ENCODE measurements at places on chromosomes 4 and X.

DNA sequence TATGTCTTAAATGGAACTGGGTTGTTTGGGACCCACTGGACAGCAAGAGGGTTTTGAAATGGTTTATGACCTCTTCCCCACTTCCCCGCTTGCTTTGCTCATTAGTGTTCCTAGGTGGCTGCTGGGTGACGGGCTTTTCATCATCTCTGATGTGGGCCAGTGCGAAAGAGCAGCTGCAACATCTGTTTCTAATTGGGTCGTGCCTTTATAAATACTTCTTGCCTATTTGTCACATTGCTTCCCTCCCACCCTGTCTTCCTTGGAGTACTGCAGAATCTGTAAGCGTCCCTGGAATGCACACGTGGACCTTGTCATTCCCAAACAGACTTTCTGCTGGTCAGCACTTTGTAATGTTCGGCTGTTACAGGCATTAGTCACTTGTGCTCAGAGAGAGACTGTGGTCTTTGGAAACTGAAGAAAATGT is 35.2 kb downstream of the SEPTIN11 start:
- no peak for DNase-seq

- DNase-seq = no peak
Observed at GRCh38 chr4:25687773-25688172, 32.1 kb downstream of the SLC34A2 start.

DNA sequence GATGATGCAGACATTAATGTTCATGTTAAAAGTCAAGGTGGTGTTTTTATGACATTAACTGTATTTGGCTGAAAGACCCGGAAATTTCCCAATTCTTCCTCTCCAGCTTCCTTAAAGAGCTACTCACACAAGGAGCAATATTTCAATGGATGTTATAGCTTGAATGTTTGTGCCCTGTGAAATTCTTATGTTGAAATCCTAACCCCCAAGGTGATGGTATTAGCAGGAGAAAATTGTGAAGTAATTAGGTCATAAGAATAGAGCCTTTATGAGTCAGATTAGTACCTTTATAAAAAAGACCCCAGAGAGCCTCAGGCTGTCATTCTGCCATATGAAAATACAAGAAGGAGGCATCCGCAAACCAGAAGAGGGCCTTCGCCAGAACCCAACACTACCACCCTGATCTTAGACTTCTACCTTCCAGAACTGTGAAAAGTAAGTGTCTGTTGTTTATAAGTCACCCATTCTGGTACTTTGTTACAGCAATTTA is 3.6 kb downstream of the TLR1 start:
- no peak for DNase-seq

- DNase-seq = no peak
Observed at GRCh38 chrX:100368167-100368566, 41.9 kb downstream of the PCDH19 start.

GRCh38 chrX:43717161-43717560 is 61.1 kb downstream of the MAOA start:
- DNase-seq = no peak

DNA sequence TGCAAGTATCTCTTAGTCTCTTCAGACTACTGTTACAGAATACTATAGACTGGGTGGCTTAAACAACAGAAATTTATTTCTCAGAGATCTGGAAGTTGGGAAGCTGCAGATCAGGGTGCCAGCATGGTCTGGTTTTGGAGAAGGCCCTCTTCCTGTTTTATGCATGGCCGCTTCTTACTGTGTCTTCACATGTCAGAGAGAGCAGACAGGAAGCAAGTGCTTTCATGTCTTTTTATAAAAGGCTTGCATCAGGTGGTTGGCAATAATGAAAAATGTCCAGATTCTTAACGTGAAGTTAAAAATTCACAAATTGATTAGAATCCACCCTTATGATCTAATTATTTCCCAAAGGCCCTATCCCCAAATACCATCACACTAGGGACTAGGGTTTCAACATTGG is 284.9 kb downstream of the RPA4 start:
- DNase-seq = no peak

DNA sequence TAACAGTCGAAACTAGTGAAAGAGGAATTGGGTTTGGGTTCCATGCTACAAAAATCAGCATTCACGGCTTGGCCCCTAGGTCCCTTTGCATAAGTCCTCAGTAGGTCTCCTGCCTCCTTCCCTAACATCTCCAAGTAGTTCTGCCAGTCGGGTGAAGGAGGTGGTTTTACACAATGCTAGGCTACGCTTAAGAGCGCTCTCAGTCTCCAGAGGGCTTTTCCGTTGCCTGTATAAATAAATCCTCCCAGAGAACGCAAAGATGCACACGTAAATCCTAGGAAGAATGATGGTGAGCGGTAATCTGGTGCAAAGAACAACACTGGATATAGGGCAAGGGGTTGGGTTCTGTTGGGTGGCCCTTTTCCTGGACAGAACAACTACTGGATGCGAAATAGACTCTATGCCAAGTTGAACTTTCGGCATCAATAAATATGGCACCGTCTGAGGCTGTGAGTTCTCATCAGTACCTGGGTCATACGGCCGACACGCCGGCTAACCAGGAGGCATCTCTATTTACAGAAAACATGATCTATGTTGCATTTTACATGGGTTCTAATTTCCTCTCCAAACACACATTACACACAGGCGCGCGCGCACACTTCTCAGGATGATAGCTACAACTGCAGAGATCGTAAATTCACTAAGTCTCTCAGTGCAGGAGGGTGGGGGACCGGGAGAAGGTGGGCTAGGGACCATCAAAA is 1.3 kb downstream of the CAMK2D start:
- no peak for DNase-seq

DNA sequence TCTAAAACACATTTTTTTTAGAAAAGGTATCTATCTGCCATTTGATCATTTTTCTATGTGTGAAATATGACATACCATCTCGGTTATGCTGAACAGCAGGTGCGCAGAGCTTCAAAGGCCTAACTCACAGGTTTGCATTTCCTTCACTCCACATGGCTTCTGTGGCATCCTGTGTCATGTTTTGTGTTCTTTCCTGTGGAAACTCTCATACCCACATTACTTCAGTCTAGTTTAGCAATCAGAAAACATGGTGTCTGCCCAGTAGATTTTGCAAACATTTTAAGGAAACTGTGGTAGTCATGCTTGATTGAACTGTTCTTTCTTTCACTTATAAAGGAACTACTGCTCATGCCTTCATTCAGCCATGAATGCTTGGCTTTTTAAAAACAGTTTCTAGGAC is 11.3 kb upstream of the ARAP2 start:
- DNase-seq = no peak

GRCh38 chr4:128868758-128869157 is 59.3 kb downstream of the JADE1 start:
- DNase-seq = no peak

GRCh38 chr4:186137196-186137794 is 32.8 kb downstream of the FAM149A start:
- DNase-seq = no peak

DNA sequence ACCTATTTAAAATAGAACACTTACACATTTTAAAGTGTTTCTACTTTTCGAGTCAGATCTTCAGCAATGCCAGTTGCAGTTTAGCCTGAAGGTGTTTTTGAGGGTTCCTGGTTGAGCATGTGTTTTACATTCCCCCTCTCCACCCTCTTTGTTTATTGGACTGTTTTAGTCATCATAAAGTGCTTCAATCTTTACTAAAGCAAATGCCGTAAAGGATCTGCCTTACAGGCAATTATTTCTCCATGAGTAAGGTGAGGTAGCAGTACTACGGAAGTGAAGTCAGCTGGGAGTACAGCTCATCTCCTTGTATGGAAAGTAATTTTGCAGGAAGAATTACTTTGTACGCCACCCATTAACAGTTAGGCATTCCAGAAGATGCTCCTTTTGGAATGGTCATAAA is 36.9 kb downstream of the PDLIM5 start:
- DNase-seq = no peak

DNA sequence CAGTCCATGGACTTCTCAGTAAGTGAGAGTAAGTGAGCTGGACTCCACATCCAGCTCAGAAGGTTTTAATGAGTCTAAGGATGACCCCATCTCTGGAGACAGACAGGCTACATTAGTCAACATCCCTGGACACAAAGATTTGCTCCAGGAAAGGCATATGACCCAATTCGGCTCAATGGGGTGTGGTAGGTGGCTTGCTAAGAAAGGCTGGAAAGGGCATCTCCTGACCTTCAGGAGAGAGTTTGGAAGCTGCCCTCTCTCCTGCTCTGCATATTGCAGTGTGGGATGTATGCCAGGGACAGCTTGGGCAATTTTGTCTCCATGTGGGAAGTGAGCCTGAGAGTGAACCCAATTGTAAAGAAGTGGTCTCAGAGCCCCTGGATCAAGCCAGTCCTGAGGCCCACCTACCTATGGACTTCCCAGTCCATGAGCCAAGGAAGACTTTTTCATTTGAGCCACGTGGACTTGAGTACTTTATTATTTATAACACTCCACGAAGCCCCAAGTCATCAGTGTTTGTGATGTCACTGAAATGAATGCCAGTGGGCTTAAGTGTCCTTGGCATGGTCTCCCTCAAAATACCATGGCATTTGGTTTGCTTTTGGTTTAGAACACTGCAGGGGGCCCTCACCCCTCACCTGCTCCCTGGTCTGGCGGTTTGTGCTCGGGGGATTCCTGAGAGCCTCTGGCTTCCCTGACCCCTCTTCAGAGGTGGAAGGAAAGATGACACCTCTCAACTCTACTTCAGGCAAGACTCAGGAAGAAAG is 10.4 kb upstream of the ABLIM2 start:
- no peak for DNase-seq

Data from cerebellar nuclear complex (tissue), 1 donor.